NCI-H1930 (cell line): ENCODE measurements at places on chromosomes 12 and 14.

- DNase-seq, result no peak
Measured at GRCh38 chr14:84704601-84705000, 825.3 kb upstream of the FLRT2 start.

DNA sequence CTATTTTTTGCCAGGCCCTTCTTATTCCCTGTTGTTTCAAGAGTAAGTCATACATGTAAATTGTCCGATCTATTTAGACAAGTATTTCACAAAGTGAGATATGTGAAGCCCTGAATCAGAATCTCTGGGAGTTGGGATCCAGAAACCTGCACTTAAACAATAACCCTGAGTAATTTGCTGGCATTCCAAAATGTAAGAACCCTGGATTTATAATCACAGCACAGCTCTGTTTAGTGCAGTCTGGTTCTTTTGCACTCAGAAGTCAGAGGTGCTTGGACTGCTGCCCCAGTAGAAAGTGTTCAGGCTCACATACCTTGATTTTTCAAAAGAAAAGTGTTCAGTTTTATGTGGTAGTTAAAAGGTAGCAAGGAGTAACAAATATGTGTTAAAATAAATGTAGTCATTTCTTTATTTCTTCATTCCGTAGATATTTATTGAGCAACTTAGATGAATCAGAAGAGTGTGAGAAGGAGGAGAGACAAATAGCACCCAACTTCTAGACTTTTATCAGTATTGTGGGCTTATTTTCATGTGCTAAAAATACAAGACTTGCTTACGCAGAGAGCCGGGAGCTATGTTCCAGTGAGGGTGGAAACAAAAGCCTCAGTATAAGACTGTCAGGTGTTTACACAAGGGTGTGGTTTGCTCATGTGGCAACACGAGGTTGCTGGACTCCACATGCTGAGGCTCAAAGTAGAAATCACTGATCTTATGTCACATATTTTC is 70.1 kb downstream of the SYNE2 start:
- no peak for DNase-seq

- no peak for DNase-seq
Measured at GRCh38 chr12:76552343-76552938, 7.1 kb downstream of the OSBPL8 start.

DNA sequence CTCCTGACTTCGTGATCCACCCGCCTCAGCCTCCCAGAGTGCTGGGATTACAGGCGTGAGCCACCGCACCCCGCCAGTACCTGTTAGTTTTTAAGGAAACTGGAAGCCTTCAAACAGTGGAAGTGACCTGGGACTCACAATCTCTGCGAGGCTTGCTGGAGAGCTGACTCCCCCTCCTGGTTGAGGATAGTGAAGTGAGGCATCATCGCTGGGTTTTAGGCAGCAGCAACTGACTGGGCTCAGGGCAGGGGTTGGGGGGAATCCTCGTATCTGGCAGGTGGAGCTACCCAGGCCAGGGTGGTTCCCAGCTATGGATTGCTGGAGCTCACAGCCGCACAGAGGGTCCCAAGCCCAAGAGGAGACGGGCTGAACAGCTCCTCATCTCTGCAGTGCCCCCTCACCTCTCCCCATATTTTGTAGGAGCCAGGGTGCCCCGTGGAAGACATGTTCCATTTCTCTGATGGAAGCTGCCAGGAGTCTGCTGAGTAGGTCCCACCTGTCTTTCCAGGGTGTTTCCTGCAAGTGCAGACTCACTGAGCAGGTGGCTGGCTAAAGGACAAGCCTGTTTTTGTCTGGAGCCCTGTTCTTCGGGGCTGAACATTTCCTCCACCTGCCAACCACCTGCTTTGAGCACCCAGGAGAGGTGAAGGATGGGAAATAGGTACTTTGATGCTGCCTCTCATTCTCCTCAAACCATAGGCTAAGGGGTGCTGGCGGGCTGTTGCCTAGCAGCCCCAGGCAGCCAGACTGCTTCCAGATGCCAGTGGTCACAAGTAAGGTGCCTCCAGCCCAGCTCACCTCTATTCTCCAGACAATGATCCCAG is 3.1 kb downstream of the AVIL start:
- no peak for DNase-seq

DNA sequence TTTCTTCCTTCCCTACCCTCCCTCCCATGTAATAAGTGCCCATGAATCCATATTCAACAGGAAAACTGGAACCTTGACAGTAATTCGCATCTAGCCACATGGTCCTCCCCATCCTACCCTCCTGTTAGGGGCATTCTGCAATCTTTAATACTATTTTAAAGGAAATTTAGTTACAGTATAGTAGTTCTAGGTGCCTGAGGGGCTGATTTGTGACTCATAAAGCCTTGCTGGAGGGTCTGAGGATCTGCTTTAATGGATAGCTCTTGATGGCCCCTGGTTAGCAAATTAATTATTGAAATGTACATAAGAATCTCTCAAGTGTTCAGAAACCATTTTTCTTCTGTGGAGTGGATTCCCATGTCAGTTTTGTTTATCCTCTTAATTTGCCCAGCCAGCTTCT is 54.1 kb downstream of the ESRRB start:
- DNase-seq, result no peak

GRCh38 chr14:100346306-100347091 is 23.4 kb downstream of the SLC25A47 start:
- DNase-seq, result no peak

GRCh38 chr12:116880817-116881324 is 370 bp downstream of the HRK start:
- peak; percentile 80 for DNase-seq

DNA sequence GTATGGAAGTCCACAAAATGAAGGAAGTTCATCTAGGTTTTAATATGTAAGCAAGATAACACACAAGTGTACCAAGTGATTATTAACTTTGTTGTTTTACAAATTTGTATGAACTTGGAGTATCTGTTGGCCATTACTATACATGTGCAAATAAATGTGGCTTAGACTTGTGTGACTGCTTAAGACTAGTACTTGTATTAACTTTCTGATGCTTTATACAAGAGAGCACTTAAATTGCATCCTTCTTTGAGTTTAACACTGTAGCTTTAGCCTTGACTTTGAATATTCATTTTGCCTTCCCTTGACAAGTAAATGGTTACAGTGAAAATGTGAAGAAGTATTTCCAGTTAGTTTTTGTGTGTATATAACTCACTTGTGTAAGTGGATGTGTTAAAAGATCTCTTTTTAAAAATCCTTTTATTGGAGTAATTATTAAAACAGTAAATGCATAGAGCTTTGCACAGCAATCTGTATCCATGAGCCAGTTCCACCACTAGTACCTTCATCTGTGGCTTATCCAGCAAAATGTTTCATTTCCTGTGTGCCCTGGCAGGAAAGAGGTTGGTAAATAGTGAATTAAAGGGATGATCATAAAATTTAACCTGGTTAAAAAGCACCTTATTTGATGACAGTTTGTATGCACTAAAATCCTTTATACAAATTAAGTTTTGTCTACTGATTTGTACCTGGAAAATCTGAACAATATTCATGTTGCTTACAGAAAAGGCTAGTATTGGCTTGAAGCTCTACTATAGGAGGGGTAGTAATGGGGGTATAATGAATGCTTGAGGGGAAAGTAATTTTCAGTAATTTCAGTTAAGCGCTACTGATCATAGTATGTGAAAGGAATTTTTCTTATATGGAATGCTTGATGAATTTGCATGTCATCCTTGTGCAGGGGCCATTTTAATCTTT is 8.0 kb downstream of the PNN start:
- DNase-seq, result no peak

- no peak for DNase-seq
Measured at GRCh38 chr14:32865827-32866376, 72.8 kb upstream of the NPAS3 start.

- peak; percentile 50 for DNase-seq
Measured at GRCh38 chr12:3135522-3136461, 58.6 kb downstream of the TSPAN9 start.

DNA sequence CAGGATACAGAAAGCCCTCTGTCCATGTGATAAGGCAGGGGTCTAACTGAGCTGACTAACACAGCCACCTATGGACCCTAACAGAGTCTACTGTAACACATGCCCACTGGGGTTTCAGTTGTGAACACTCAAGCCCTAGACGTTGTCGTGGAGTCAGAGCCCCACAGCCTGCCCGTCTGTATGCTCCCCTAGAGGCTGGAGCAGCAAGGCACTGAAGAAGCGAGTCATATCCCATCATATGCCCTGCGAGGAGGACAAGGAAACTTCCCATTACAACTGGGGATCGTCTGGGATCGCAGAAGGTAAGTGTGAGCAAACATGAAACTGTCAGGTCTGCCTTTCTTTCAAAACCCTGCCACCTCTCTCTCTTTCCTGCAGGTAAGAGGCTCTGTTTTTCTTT is 138.1 kb downstream of the GPR65 start:
- no peak for DNase-seq

- DNase-seq, result no peak
Measured at GRCh38 chr12:11081987-11082386, 10.1 kb downstream of the TAS2R43 start.

GRCh38 chr12:41891226-41891625 is 253.4 kb downstream of the GXYLT1 start:
- DNase-seq, result no peak

- DNase-seq, result no peak
Measured at GRCh38 chr14:57352396-57353170, 37.8 kb upstream of the NAA30 start.

DNA sequence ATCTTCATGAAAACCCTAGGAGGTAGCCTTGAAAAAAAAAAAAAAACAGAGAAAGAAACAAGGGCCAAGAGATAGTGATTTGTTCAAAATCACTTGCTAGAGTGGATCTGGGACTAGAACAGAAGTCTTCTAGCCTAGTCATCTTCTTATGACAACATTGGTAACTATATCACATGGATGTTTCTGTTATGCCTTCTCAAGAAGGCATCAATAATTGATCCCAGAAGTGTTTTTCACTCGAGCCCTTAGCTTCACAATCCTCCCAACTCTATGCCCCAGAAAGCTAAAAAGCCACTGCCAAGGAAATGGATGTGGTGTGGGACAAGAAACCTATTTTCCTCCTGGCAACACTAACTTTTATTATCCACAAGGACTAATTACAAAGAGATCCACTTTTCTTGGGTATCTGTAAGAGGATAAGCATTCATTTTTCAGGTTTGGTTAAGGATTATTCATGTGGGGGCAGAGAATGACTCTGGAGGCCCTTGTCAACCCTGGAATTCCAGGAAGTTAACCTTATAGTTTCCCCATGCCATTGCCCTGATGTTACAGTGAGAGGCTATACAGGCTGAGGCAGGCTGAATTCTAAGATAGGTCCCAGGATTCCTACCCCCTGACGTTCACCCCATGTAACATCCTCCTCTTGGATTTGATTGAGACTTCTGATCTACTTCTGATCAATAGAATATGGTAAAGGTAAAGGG is 67.7 kb upstream of the CPM start:
- no peak for DNase-seq

DNA sequence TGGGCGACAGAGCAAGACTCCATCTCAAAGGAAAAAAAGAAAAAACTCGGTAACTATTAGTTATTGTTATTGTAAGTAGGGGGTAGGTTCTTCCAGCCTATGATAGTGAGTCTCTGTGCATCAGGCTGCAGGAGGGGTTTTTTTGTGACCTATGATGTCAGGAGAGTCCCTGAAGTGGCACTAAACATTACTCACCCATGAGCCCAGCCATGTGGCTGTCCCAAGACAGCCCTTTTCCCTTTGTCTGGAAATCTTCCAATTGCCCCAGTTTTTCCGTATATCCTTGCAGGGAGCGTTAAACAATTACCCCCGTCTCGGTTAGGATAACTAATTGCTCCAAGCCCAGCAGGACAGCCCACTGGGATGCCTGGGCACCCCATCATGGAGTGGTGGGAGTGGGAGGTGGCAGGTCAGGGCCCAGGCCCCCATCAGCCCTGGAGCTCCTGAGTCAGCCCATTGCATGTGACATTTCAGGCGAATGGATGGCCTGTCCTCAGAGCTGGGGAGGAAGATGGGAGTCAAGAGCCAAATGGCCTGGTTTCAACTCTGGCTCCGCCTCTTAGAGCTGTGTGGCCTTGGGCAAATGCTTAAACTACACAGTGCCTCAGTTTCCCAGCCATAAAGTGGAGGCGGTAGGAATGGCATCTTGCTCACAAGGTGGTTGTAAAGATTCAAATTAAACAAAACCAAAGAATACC is 16.4 kb downstream of the PHETA1 start:
- no peak for DNase-seq

GRCh38 chr12:124011435-124012115 is 38.6 kb downstream of the ZNF664 start:
- no peak for DNase-seq

DNA sequence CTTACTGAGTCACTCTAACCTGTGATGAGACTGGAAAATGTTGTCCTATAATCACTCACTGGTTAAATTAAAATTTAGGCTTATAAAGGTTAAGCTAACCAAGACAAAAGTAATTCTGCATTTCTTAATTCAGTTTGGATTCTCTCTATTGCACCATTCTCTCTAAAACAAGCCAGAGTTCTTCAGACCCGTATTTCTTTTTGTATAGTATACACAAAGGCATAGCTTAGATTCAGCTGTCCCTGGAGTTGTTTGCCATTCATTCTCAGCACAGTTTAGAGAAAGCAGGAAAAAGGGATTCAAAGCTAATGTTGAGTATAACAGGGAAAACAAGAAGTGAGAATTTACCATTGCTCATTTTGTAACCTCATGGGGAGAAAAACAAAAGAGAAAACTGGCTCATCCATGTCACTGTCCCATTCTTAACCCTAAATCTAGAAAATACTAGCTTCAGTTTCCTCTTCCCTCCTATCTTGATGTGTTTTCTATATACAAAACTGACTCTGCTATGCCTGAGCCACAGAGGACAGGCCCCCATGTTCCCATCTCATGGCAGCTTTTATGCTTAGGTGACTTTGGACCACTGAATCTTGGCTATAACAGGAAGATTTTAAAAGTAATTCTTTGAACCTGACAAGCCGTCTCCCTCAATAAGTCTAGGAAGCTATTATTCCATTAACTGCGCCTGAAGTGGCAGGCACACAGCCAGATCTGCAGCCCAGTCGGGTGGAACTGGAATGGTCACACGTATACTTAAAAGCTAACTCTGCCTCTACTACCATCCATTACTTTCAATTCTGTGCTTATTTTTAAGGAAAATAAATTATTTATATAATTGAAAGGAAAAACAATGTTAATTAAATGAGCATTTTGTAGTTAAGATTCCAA is 7.0 kb downstream of the AREL1 start:
- DNase-seq, result no peak

GRCh38 chr14:87877877-87878276 is 115.1 kb downstream of the GALC start:
- no peak for DNase-seq
